Inflammatory macrophage treated with lipopolysaccharide for 4 hours (primary cell): ENCODE measurements at places on chromosomes 7 and 10.

GRCh38 chr10:29647478-29647877 is 12.7 kb upstream of the SVIL start:
- DNase-seq, result no peak

- DNase-seq, result no peak
Observed at GRCh38 chr7:88310956-88311674, 4.4 kb upstream of the STEAP4 start.

GRCh38 chr10:83927166-83927565 is 212.1 kb upstream of the GHITM start:
- DNase-seq, result no peak

DNA sequence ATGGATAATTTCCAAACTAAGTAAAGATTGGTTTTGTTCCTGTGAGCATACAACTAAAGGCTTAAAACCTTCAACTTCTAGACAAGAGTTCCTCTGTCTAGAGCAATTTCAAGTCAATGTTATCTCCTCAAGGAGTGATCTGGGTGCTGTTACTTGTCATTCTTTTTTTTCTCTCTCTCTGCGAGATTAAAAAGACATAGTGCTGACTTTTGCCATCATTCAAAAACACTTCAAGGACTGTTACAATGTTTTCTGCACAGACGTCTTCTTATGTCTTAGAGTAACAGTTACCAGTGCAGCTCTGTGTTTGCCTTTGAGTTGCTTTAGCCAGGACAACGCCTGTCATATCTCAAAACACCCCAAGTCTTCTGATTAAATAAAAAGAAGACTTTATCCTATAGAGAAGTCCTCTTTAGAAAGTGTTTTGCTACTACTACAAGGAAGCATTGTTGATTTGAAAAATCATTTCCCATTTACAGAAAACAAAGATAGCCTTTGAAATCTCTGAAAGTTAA is 263.5 kb upstream of the FERD3L start:
- no peak for DNase-seq

DNA sequence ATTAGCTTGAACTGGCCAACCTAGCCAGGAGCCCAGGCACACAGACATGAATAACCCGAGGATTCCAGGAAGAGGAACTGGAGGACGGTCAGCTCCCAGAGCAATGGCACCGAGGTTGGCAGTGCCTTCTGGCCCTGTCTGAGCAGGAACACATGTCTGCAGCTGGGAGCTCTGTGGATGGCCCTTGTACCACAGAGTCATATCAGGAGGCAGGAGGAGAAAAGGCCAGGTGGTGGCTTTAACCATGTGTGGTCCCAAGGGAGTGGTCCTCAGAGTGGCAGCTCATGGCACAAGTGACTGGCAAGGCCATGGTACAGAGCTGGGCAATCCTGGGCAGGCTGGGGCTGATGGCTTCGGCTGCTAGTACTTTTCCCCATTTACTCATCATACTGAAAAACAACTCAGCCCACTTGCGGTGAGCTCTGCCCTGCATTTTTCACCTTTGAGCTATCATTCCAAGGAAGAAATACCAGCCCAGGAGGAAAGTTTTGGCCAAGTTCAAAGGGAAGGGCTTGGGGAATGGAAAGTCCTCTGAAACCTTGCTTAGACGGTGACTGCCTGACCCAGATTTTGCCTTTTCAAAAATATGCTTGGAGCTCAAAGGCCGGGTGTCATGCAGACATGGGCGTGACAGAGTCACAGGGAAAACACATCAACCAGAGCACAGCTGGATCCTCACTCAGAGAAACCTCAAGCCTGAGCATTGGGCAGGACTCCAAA is 25.7 kb upstream of the LOXL4 start:
- DNase-seq, result no peak

GRCh38 chr7:111082351-111082750 is 8.6 kb upstream of the LRRN3 start:
- DNase-seq, result no peak

DNA sequence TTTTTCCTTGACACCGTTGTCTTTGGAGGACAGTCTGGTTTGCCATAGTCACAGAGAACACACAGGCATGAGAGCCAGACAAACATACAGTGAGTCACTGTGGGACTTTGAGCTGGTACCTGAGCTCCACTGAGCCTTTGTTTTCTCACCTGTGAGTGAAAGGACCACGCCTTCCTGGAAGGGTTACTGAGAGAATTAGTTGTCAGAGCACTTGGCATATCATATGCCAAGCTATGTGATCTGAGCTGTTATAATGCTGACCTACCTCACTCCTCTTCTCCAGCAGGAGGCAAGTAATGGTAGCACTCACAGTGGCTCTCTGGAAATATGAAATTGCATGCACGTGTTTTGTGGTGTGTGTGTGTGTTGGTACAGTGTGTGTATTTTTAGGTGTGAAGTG is 59.7 kb downstream of the CXCL12 start:
- DNase-seq, result no peak

DNA sequence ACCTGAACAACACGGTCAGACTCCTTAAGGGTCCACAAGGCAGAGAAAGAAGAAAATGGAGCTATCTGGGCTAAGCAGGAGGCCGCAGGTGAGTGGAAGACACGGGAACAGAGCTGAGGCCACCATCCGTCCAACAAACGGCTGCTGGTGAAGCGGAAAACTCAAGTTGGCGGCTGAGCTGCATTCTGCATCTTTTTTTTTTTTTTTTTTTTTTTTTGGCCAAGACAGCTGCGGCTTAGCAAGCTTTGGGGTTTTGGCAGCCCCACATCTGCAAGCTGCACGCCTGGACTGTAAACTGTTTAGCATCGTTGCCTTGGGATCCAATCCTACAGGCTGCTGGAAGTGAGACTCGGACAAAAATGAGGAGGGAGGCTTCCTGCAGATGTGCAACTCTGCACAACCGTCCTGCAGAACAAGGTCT is 37.4 kb downstream of the RGS10 start:
- DNase-seq, result no peak

DNA sequence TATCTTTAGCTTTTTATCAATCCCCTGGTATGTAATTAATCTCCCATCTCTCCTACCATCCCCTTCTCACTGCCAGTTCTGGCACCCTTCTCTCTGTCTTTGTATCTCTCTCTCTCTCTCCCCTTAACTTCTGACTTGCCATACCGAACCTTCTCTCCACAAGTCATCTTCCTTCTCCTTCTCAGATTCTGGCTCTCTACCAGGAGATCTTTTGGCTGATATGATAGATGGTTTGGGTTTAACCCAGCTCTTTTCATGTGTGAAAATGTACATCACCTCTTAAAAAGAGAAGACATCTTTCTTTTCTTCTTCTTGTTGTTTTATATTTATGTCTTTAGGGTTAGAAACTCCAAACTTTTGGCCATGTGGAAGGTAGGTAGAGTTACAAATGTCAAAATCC is 196.7 kb downstream of the HGF start:
- no peak for DNase-seq

DNA sequence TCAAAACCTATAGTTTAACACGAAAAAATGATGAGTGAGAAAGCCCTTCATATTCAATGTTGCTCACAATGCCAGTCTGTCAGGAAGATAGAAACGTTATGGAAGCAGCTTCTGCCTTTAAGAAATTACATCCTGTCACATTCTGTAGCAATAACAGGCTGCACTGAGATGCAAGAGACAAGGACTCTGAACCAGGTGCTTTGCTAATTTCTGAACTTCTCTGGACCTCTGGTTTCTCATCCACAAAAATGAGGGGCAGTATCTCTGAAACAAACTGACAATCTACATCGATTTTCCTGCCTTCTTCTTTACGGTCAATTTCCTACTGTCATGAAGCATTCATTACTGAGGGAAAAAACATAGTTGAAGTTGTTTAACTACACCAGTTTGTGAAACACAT is 234.0 kb downstream of the SNX13 start:
- DNase-seq, result no peak

- no peak for DNase-seq
Observed at GRCh38 chr7:123999703-124000102, 33.2 kb downstream of the TMEM229A start.

- peak; percentile 67 for DNase-seq
Observed at GRCh38 chr10:59970396-59971368, 64.3 kb upstream of the CCDC6 start.

GRCh38 chr10:47372726-47373125 is 11.4 kb downstream of the ZNF488 start:
- no peak for DNase-seq

- DNase-seq, result no peak
Observed at GRCh38 chr7:94907811-94908322, 473 bp downstream of the PPP1R9A start.

DNA sequence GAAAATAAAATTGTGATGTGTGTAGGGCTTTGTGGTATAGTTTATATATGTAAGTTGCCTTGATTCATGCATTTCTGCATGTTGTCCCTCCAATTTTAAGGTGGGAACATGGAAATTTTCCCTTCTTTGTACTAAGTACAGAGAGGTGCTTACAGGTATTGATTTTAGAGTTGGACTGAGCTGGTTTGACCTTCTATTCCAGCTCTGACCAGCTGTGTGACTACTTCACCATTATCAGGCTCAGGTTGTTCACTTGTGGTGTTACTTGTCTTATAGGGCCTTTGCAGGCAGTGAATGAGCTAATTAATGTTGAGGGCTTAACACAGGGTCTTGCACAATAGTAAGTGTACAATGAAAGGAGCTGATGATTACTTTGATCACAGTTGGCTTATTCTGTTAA is 16.3 kb downstream of the ZNF804B start:
- no peak for DNase-seq

DNA sequence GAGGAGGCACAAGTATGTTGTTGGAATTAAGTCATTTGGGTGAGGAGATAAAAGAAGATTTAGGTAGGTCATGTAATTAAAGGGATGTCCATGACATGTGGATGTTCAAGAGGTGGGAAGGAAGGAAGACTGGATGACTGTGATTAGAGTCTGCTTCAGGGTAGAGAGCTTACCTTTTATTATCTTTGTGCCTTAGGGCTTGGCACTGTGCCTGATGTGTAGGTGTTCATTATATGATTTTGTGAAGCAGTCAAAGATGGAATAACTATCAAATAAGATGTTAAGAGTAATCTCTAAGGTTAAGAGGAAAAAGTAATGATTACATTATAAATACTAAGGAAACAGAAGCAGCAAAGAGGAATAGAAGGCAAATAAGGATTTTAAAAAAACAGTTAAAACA is 97.8 kb downstream of the CDK14 start:
- DNase-seq, result no peak

GRCh38 chr10:130817046-130817624 is 494.4 kb downstream of the TCERG1L start:
- DNase-seq, result no peak
